Islet precursor cell (in vitro differentiated cells): ENCODE measurements at places on chromosomes 7 and 10.

DNA sequence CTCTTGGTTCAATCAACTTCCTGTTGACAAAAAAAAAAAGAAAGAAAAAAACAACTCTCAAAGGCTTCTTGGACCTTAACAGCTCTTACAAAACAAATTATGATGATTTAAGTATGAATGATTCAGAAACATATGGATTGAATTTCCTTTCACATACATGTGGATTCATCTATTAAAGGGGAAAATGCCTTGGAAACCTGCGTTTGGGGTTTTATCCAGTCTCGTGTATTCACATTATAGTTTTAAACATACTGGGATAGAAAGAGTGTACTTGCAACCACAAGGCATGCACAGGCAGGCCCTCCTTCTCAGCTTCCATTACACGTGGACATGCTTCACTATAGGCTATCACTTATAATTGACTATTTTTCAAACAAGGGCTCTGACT is 286.7 kb downstream of the INHBA start:
- DNase-seq, result no peak

DNA sequence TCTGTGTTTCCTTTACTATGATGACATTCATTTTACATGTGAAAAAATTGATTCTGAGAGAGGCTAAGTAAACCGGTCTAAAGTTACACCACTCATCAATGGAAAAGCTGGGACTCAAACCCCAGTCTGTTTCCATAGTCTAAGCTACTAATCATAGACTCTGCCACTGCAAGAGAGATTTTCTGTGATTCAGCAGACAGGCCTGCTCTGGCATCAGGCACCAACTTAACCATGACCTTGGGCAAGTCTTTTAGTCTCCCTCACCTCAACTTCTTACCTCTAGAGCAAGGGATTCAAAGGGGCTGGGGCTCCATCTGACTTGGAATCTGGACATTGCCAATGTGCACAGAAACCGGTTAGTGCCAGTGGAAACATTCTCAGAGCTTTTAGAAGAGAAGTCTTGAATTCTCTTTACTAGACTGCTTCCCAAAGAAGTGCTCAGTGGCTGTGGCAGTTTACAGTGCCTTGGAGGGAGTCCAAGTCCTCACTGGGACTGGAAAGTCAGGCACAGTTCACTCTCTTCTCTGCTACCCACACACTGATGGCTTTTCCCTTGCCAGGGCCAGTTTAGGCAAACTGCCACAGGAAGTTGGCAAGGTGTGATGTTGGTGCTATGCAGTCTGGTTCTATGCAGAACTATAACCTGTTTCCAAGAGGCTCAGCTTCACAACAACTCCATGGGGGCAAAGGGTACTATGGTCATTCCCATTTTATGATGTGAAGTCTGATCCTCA is 4.5 kb upstream of the BLNK start:
- DNase-seq, result peak; percentile 44

GRCh38 chr10:72126184-72126871 is 38.0 kb upstream of the SPOCK2 start:
- DNase-seq, result no peak

GRCh38 chr10:70286616-70287015 is 2.8 kb upstream of the NPFFR1 start:
- no peak for DNase-seq

GRCh38 chr10:5840314-5841307 is 27.4 kb upstream of the GDI2 start:
- DNase-seq, result peak; percentile 68
